Coronary artery (tissue), 2 donors: ENCODE measurements at places on chromosomes 2 and 18.

- peak; percentile 78 for DNase-seq
Measured at GRCh38 chr2:96353032-96353561, 17.5 kb downstream of the NCAPH start.

- DNase-seq = no peak
Measured at GRCh38 chr2:8541223-8541622, 140.6 kb upstream of the ID2 start.

GRCh38 chr2:86031606-86032005, 74.1 kb downstream of the POLR1A start:
- DNase-seq = no peak

DNA sequence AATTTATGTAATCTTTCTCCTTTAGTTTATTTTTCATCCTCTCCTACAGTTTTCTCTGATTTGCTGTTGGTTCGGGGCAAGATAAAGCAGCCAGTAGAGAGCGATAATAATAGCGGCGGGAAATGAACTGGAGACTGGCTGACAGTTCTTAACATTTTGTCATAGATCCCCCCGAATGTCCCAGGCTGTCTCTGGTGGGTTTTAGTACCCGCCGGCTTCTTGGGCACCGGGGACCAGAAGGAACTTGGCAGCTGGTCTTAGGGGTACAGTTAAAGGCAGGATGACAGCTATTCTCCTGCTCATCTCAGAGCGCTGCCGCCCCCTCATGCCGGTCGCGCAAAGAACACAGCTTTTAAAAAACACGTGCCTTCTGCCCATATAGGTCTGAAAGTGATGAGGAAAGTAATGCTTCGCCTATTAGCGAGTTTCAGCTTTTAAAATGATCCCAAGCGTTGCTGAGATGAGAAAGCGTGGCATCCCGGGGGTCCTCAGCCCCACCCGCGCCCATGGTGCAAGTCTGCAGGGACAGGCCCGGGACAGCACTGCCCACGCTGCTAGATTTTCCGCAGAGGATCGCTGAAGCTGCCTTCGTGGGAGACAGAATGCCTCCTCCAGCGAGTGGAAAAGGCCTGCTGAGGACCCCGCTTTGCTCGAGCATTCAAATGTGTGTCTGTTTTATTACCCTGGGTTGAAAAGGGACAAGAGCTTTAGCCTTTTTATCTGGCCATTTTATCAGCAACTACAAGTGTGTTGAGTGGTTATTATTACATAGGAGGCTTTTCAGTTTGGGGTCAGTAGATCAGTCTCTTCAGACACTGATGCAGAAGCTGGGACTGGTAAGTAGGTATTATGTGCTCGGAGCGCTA, 3.8 kb downstream of the ONECUT2 start:
- no peak for DNase-seq

DNA sequence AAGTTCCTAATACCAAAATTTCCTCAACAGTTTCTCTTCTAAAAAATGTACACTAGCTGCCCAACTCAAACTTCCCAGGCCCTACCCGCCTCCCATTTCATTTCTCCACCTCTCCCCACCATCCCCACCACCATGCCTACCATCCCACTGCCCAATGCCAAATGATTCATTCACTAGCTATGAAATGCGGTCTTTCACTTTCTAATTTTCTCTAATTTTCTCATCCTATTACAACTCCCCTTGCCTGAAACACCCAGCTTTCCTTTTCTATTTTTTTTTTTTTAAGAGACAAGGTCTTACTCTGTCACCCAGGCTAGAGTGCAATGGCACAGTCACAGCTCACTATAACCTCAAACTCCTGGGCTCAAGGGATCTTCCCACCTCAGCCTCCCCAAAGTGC, 38.4 kb downstream of the KIDINS220 start:
- DNase-seq = no peak

- DNase-seq = no peak
Measured at GRCh38 chr2:38498045-38498481, 104.7 kb downstream of the HNRNPLL start.

DNA sequence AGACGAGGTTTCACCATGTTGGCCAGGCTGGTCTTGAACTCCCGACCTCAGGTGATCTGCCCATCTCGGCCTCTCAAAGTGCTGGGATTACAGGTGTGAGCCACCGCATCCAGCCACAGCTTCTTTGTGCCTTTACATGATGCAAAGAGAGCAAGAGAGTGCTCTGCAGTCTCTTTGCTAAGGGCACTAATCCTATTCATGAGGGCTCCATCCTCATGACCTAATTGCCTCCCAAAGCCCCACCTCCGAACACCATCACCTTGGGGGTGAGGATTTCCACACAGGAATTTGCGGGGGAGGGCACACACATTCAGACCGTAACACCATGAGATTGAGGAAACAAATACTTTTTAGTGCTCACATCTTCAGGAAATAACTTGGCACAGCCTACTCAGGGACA, 91.8 kb downstream of the PDCL3 start:
- DNase-seq = no peak

- no peak for DNase-seq
Measured at GRCh38 chr18:76363436-76364120, 131.5 kb downstream of the ZNF516 start.

DNA sequence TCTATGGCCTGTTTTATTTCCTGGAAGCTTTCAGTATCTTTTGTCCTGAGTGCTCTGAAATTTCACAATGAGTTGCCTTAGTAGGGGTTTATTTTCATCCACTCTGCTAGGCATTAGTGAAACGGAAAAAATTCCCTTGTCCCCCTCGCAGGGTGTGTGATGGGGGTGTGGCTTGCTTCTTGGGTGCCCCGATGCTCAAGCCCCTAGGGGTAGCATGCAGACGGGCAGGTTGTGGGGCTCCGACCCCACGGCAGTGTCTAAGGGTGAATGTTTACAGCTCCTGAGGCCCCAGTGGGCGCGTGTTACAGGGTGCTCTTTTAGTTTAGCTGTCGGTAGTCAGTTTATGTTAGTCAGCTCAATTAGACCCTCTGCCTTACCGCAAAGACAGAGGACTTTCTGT, 32.2 kb upstream of the MAP4K4 start:
- no peak for DNase-seq

DNA sequence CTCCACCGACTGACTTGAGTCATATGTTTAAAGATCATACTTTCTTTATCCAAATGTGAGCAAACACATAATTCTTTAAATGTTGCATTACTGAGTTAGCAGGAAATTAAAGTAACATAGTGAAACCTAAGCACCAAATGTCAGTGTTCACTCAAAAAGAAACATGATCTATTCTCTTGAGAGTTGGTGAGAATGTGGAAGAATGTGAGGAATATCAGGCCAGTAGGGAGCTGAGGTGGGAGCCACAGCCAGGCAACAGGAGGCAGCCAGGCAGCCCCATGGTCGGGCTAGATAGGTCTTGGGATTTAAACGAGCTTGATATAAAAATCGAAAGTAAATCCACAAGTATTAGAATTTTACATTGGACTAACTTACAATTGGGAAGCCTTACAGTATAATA, 198.1 kb upstream of the SH3BP4 start:
- DNase-seq = no peak

GRCh38 chr2:98469862-98470544, 25.3 kb downstream of the INPP4A start:
- no peak for DNase-seq

DNA sequence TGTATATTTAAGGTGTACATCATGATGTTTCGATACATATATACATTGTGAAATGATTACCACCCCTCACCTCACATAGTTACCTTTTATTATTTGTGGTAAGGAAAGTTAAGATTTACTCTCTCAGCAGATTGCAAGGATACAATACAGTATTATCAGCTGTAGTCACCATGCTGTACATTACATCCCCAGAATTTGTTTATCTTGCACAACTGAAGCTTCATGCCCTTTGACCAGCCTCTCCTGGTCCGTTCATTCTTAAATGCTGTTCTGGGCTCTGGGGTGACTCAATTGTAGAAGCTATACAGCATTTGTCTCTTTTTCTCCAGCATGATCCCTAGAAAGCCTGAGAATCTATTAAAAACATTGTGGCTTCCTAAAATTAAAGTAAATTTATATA, 90.8 kb downstream of the PTPRM start:
- no peak for DNase-seq

- no peak for DNase-seq
Measured at GRCh38 chr2:48045613-48046012, 139.3 kb upstream of the FBXO11 start.

- no peak for DNase-seq
Measured at GRCh38 chr2:204507636-204508035, 37.6 kb upstream of the PARD3B start.

- DNase-seq = no peak
Measured at GRCh38 chr2:206915121-206915520, 24.2 kb upstream of the CPO start.

DNA sequence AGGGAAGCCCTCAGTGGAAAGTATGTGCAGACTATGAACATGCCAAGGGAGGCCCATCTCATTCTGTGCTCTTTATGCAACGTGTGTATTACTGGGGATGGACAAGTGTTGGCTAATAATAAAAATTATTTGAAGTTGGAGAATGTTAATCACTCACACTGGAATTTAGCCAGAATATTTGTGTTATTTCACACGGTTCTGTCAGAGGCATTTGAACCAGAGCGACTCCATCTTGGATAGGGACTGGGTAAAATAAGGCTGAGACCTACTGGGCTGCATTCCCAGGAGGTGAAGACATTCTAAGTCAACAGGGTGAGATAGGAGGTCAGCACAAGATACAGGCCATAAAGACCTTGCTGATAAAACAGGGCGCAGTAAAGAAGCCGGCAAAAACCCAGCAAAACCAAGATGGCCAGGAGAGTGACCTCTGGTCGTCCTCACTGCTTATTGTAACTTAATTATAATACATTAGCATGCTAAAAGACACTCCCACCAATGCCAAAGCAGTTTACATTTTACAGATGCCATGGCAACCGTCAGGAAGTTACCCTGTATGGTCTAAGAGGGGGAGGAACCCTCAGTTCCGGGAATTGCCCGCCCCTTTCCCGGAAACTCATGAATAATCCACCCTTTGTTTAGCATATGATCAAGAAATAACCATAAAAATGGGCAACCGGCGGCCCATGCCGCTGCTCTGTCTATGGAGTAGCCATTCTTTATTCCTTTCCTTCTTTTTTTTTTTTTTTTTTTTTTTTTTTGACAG, 2.6 kb upstream of the FZD5 start:
- DNase-seq = peak; percentile 65

- DNase-seq = no peak
Measured at GRCh38 chr18:34358923-34359322, 134.2 kb upstream of the NOL4 start.

GRCh38 chr18:50427896-50428295, 53.0 kb downstream of the SKA1 start:
- DNase-seq = no peak

- no peak for DNase-seq
Measured at GRCh38 chr2:204608237-204608939, 63.1 kb downstream of the PARD3B start.

- no peak for DNase-seq
Measured at GRCh38 chr18:11847811-11848210, 3.4 kb upstream of the CHMP1B start.

GRCh38 chr2:175755169-175755568, 246.9 kb downstream of the LNPK start:
- no peak for DNase-seq

DNA sequence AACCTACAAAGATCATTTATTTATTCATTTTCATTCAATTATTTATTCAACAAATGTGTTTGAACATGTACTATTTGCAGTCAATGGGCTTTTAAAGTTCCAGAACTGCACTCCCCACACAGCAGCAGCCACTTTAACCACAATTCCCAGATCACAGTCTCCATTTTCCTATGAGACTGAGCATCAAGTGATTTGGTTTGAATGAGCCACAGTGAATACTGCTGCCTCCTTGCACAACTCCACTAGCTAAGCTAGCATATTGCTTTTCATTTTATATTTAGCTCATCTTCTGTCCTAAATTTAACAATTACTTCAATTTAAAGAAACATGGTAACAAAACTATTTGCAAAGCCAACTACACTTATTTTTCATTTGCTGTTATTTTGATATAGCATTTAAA, 353.4 kb upstream of the VRK2 start:
- no peak for DNase-seq

- no peak for DNase-seq
Measured at GRCh38 chr2:119809339-119810048, 49.8 kb downstream of the PTPN4 start.

GRCh38 chr18:66792466-66792865, 188.6 kb upstream of the CDH19 start:
- DNase-seq = no peak

DNA sequence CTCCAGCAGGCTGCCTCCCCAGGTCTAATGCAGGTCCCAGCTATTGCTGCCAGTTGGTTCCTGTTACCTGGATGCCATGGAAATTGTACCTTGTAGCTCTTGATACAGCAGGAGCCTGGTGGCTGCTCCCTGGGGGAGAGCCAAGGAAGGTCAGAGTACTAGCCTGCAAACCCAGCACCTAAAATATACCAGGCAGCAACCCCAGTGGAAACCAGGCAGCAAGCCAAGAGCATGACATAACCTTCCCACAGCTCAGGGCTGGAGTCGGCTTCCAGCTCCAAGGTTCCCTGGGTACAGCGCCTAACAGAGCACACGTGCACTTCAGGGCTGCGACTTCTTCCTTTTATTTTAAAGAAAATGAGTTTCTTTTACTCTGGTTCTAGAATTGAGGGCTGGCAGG, 30.3 kb downstream of the TNP1 start:
- peak; percentile 90 for DNase-seq

- DNase-seq = no peak
Measured at GRCh38 chr2:892401-892800, 58.2 kb upstream of the SNTG2 start.

DNA sequence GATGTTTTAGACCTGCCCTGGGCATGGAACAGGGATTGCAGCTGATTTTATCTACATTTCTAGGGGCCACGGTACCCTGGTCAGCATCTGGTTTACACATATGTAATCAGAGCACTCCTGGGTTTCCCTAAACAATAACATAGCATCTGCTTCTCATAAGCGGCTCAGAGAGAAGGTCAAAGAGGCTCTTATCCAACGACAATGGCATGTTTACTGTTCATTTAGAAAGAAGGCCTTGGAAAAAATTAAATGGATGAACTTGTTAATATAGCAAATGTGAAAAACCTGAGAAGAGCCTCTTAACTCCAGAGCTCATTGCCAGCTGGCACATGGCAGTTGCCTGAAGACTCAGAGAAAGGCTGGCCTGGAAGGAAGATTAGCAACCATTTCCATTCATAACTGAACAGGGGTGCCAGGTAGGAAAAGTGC, 202.8 kb upstream of the THUMPD2 start:
- no peak for DNase-seq

- no peak for DNase-seq
Measured at GRCh38 chr2:220437938-220438337, 810.5 kb downstream of the SLC4A3 start.

- DNase-seq = no peak
Measured at GRCh38 chr18:57833441-57834101, 30.5 kb upstream of the ATP8B1 start.

- no peak for DNase-seq
Measured at GRCh38 chr18:54675076-54675475, 84.0 kb downstream of the DYNAP start.

DNA sequence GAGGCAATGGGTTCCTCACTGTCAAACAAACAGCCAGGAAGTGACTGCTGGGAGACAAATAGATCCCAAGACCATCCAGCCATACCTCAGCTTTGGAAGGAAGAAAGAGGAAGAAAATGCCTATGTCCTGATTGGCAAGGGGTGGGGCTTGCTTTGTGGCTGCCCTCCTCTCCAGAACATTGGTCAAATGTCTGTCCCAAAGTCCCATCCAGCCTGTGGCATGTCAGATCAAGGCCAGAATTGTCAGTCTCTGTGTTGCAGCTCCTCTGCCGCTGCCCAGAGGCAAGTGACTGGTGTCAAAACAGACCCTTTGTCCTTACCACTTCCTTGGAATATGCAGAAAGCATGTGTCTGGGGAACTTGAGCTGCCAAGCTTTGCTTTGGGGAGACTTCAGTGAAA, 63.0 kb upstream of the SMAD2 start:
- DNase-seq = no peak
